ENCODE measurements at places on chromosomes 5 and 9.
A peak's percentile ranks its signal among the peaks of the same experiment; 100 is the strongest.

DNA sequence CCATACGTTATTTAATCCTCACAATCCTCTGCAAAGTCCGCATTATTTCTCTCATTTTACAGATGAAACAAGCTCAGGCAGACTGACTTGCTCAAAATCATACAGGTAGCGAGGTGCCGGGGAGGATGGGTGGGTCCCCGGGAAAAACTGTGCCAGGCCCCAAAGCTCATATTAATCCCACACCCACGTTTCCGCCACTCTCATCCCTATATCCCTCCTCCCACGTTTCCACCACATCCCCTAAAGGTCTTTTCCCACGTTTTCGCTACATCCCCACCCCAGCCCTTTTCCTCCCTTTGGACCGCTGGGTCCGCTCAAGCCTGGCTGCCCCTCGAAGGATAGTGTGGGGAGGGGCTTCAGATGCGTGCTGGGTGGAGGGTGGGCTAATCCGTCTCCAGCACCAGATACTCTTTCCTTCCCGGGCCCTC is 434 bp upstream of the FSD1L start:
- no peak for ATAC-seq

- ATAC-seq: no peak
Observed at GRCh38 chr5:136205061-136205702, 12.2 kb upstream of the SMIM32 start.

- no peak for ATAC-seq
Observed at GRCh38 chr9:16315720-16316119, 554.8 kb downstream of the BNC2 start.

DNA sequence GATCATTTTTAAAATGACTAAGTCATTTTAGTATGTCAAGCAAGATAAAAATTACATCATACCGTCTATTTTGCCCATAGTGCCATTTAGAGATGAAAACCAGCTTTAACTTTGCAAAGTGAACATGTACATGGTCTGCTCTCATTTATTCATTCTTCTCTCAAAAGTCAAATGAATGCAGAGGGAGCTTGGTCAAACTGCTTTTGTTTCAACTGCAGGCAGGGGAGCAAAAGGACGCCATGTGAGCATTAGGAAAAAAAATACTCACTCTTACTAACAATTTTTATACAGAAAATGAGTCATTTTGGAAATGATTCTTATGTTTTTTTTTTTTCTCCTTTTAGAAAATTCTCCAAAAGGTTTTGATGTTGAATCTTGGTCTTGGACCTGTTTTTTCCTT is 15.7 kb downstream of the SCGB3A1 start:
- no peak for ATAC-seq

- ATAC-seq: no peak
Observed at GRCh38 chr5:145764325-145764724, 70.8 kb downstream of the PRELID2 start.

DNA sequence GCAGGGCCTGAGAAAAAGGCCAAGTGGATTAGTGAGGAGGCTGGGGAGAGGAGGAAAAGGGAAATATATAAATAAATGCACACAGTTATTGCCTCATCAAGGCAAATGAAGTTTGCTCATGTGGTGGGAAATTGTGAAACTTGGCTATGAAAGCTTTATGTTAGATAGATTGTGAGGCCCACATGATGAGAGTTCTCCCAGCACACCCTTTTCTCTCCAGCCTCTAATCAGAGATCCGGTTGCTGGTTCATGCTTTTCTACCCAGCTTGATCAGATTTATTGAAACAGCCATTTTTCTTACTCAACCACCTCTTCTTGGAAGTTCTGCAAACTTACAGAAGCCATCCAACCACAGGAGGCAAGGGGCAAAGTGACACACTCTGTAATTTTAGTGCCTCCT is 125.8 kb upstream of the KLF4 start:
- no peak for ATAC-seq

DNA sequence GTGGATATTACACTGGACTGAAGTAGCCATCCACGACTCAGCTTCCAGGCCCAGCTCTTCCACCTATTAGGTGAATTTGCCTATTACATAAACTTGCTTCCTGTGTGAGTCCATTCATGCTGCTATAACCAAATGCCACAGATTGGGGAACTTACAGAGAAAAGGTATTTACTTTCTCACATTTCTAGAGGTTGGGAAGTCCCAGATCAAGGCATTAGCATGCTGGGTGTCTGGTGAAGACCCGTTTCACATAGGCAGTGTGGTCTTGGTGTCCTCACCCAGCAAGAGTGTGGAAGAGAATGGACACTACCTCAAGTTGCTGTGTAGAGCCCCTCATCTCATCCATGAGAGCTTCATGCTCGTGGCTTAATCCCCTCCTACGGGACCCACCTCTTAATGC is 282.6 kb downstream of the IRX1 start:
- ATAC-seq: no peak

GRCh38 chr9:135498381-135499126 is 1.9 kb upstream of the MRPS2 start:
- ATAC-seq: no peak

- no peak for ATAC-seq
Observed at GRCh38 chr9:113612828-113613227, 149.3 kb downstream of the RGS3 start.

DNA sequence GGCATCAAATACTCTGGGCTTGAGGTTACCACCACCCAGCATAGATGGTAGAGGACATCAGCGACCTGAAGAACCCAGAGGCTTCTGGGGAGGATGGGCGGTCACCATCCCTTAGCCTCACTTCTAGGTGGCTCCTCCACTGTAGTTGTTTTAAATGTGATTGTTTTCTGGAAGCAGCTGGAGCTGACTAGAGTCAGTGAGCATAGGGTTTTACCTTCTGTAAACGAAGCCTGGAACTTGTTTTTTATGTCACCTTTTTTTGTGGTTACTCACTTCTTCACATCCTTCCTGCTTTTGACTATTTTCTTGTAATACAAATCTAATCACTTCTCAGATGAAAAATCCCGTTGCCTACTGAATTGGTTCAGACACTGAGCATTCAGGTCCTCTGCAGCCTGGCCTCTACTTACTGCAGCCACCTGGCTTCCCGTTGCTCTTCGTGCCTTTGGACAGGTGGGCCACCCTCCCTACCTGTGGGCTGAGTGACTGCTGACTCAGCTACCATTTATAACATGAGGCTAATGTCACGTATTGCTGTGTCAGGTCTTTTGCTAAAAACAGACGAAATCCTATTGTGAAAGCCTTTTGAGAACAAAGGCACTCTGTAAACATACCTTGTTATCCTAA is 167.8 kb downstream of the MAN2A1 start:
- peak; percentile 68 for ATAC-seq

- peak; percentile 49 for ATAC-seq
Observed at GRCh38 chr5:90747175-90747574, 188.6 kb downstream of the ADGRV1 start.

DNA sequence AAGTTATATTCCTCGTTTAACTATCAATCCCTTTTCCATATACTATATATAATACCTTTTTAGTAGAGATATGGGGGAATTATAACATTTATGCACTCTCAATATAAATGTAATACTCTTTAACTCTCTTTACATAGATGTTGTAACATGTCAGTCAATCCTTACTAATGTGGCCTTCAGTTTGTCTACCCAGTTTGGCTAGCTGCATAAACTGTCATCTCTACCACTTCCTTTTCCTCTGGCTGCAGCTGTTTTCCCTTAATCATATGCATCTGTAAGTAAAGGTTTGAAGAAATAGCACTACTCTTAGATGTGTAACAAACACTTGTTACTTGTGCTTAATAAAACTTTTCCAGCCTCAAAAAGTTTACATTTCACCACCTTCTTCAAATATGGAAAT is 13.4 kb downstream of the ABHD17B start:
- ATAC-seq: peak; percentile 68

DNA sequence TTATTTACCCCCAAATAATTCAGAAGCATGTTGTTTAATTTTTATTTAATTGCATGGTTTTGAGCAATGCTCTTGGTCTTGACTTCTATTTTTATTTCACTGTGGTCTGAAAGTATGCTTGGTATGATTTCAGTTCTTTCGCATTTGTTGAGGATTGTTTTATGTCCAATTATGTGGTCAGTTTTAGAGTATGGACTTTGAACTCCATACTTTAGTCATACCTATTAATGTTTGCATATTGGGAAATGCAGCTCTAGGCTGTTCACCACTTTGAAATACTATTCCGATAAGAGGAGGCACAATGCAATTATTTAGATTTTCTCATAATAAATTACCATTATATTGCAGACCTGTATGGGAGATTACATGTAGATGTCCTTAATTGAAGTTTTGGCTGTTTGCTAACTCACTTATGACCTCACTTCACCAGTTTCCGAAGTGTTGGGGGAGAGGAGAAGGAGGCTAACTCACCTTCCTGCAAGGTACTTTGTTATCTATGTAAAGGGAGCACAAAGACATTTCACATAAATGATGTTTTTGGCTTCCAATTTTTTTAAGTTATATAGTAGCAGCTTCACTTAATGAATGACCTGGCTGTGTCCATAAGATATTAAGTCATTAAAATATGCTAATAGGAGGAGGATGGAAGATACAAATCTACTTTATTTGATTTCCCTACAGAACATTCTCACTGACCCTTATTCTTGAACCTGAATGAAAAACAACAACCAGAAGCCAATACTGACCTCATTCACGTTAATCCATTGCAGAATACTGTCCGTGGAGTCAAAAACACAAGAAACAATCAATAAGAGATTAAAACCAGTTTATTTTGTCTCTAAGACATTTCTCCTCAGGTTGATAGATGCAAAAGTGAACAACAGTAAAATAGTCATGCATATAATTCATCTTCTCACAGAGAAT is 970.3 kb upstream of the ARRDC3 start:
- ATAC-seq: no peak

DNA sequence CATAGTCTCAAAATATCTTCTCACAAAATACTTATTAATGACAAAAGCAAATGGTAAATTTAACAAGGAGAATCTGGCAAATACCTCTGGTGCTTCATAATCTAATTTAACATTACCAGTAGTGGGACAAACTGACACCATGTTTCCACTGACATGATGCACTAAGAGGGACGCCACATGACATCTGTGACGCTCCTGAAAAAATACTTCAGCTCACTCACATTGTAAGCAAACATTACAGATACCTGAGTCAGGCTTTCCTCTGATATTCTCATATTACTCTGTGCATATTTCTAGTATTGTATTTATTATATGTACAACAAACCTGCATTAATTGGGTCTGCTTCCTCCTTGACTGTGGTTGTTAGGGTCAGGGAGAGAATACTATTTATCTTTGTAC is 56.7 kb upstream of the OSMR start:
- no peak for ATAC-seq

DNA sequence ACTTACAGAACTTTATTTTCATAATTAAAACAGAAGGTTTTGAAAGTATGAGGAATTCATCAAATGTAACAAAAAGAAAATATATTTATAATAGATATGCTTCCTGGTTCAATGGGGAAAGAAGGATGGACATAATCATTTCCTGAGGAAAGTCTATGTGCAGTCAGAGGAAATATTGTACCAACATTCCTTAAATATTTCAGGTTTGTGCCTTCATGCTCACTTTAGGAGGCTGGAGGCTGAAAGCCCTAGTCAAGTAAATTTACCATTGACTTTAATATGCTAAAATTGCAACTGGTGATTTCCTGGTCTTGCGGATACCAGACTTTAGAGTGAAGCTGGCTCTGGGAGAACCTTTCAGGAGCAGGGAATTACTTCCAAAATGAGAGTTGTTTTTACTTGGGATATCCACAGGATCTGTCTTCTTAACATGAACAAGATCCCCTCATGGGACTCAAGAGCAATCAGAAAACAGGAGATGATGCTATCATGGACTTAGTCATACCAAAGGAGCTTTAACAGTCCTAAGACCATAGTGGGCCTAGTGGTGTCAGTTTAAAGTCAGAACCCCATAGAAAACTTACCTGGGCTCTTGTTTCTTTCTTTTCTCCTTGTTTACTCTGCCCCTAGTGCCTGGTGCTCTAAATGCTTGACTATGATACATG is 762.8 kb upstream of the GRAMD2B start:
- no peak for ATAC-seq

DNA sequence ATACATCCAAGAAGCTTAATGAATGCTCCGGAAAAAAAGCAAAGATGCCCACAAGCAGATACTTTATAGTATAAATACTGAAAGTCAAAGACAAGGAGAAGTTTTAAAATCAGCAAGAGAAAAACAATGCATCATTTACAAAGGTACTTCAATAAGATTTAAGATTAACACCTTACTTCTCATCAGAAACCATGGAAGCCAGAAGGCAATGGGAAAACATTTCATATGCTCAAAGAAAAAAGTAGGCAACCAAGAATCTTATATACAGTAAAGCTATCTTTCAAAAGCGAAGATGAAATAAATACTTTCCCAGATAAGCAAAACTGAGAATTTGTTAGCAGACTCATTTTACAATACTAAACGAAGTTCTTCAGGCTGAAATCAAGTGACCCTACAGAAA is 51.1 kb downstream of the ABHD17B start:
- no peak for ATAC-seq

DNA sequence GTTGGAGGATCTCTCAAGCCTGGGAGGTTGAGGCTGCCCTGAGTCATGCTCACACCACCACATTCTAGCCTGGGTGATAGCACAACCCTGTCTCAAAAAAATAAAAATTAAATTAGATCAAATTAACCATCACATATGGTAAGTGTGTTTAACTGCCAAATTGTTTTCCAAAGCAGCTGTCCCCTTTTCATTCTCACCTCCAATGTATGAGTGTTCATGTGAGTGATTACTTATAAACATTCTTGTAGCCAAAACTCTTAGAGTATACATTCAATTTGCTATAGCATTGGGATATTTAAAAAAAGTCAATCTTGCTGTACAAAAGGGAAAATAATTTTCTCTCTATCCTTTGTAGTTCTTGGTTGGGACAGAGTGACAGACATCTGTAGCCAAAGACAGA is 53.4 kb upstream of the SNAPC3 start:
- ATAC-seq: no peak

DNA sequence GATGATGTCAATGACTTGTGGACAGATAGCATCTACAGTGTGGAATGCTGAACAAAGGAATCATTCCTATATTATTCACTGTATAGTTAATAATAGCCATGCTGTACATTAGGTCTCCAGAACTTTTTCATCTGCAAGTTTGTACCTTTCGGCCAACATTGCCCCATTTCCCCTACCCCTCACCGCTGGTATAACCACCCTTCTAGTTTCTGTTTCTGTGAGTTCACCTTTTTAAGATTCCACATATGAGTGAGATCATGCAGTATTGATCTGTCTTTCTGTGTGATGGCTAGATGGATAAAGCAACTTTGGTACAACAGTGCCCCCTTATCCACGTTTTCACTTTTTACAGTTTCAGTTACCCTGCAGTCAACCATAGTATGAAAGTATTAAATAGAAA is 18.8 kb upstream of the ALDH1B1 start:
- peak; percentile 31 for ATAC-seq

- no peak for ATAC-seq
Observed at GRCh38 chr9:121690316-121690715, 38.9 kb downstream of the DAB2IP start.
